Fibroblast of skin of scalp (primary cell): ENCODE measurements at places on chromosomes 7 and 10.

GRCh38 chr10:8037199-8037801, 17.2 kb upstream of the GATA3 start:
- DNase-seq: no peak

- DNase-seq: no peak
These were observed 56.3 kb upstream of the DNAH11 start for GRCh38 chr7:21486511-21486910.

DNA sequence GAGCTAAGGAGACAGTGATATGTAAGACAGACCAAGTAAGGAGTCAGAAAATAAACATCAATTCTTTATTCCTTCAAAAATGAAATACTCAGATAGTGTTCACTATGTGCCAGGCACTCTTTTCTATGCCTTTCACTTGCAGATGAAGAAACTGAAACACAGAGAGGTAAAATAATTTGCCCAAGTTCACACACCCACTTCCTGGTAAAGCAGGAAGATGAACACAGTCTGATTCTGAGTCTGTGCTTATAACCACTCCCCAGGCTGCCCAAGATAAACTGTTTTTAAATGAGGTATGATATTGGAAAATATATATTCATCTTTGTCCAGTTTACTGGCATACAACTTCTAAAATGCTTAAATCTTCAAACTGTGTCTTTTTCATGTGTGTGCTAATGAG, 294.4 kb upstream of the NPVF start:
- no peak for DNase-seq

- no peak for DNase-seq
These were observed 131.9 kb downstream of the TMEM26 start for GRCh38 chr10:61321041-61321857.

DNA sequence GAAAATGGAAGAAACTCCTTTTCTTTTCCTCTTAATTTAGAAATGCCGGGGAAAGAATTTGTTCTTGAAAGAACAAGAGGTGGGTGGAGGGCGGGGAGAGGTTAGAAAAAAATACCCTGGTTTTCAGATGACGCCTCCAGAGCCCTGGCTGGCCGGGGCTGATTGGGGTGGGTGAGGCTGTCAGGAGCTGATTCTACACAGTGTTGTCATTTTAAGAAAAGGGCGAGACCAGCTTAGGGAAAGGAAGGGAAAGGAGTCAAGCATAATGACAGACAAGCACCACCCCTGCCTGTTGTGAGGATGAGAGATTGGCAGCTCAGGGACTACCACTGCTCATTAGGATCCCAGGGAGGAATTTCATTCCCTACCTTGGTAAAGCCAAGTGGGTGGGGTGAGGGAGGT, 9.9 kb upstream of the FAM180A start:
- DNase-seq: peak; percentile 77

- DNase-seq: no peak
These were observed 16.4 kb downstream of the SRRM3 start for GRCh38 chr7:76217942-76218566.

- no peak for DNase-seq
These were observed 52.4 kb upstream of the ADRB1 start for GRCh38 chr10:113991091-113991860.

DNA sequence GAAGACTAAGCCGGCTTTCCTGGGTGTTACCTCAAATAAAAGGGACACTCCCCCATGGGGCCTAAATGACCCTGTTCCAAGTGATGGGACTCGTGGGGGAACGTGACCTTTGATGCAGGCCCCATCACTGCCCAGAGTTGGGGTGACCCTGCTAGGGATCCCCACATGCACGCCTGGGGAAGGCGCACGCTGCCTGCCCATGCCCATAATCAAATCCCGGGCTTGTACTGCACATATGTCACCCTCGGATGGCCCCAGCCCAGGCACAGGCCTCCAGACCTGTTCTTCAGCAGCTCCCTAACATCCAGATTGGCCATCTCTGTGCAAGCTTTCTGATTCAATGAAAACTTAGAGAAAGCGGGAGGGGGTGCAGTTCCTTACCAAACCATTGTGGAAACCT, 14.7 kb downstream of the EBF3 start:
- DNase-seq: no peak

- DNase-seq: no peak
These were observed 323.7 kb upstream of the KLF6 start for GRCh38 chr10:4108693-4109092.

- no peak for DNase-seq
These were observed 27.1 kb downstream of the ZNF800 start for GRCh38 chr7:127365164-127365956.

DNA sequence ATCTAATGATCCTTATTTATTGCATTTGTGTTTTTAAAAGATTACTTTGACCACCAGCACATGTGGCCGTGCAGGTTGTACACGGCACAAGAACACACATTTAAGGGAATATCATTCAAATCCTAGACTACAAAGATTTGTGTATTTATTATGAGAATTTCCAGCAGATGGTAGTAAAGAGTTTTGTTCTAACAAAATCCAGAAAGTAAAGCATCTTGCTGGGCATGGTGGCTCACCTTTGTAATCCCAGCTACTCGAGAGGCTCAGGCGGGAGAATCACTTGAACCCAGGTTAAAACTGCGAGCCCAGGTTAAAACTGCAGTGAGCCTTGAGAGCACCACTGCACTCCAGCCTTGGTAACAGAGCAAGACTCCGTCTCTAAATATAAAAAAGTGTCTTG, 31.5 kb downstream of the MACROH2A2 start:
- DNase-seq: no peak

DNA sequence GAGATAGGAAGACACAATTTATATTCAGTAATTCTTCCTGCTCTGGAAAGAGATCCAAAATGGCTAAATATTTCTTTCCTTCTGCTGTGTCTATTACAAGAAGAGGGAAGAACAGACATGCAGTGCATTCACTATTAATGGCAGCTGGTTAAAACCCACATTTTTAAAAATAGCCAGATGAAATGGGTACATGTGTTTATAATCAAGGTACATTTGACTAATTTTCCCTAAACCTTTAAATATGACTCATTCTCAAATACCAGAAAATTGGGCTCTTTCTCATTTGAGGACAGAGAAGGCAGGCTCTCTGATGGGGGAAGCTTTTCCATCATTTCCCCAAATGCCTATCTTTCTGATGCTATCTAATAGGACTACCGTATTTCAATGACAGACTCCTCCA, 215.7 kb upstream of the HABP2 start:
- peak; percentile 44 for DNase-seq

DNA sequence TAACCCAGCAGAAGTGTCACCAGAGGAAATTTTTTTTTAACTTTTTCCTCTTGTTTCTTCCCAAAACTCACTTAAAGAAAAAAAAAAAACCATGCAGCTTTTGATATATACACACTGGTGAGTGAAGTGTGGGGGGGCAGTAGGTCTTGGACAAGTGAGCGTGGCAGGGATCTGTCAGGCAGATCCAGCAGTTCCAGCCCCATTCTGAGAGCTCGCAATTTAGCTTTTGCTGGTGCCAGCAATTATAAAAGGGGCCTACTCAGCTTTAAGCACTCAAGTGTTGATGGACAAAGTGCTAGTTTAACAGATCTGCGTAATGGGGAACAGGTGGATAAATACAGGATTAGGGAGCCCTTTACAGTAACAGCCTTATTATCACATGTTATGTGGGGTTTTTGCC, 619.2 kb upstream of the GALNT17 start:
- no peak for DNase-seq

GRCh38 chr7:116357781-116358670, 141.5 kb upstream of the CAV2 start:
- peak; percentile 76 for DNase-seq

GRCh38 chr7:88759230-88760135, at the start of gene ZNF804B:
ZNF804B (plus strand) TSS chr7:88759700; CDS start chr7:88759977, 277 bp downstream.
- DNase-seq: peak; percentile 6

- DNase-seq: peak; percentile 22
These were observed 142.1 kb downstream of the STK31 start for GRCh38 chr7:23852135-23852534.

GRCh38 chr10:127853868-127854768, 38.6 kb downstream of the CLRN3 start:
- DNase-seq: peak; percentile 50

- no peak for DNase-seq
These were observed 67.5 kb downstream of the POU6F2 start for GRCh38 chr7:39045231-39045630.

DNA sequence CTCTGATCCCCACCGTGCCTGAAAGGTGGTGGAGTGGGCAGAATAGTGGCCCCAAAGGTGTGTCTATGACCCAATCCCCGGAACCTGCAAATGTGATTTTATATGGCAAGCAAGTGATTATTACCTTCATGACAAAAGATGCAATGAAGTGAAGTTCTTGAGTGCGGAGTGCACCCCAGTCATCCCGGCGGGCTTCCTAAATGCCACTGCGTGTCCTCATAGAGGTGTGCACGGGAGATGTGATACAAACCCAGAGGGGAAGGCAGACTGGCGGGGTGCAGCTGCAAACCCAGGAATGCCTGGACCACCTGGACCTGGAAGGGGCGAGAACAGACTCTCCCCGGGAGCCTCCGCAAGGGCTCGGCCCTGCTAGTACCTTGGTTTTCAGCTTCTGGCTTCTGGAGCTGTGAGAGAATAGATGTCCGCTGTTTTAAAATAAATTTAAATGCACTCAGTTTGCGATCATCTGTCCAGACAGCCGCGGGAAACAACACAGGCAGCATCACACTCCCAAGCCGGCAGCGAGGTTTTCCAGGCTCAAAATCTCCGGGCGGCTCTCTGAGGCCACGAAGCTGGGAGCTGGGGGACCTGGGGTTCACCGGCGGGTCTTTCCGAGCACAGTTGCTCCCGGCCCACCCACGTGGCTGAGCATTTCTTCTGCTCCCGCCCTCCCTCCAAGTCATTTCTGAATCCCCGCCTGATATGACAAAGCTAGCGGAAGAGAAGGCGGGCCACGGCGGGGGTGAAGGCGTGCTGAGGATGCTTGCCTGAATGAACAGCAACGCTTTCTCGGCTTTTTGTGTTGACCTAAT, 50.4 kb upstream of the EBF3 start:
- DNase-seq: no peak

DNA sequence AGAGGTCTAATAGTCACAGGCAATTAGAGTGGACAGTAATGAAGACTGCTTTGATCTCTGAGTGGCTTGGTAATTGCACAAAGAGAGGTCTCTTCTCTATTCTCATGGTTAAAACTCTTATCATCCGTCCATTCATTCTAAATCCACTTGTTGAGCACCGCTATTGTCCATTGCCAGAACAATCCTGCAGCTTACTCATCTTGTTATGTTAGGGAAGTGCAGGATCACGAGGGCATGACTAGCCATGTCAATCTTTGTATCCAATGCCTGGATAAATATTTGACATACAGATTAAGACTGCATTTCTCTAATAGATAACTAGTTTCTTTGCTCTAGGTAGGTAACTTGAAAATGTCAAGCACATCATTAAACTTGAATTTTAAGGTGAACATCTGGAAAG, 14.9 kb downstream of the SFTPD start:
- DNase-seq: no peak

DNA sequence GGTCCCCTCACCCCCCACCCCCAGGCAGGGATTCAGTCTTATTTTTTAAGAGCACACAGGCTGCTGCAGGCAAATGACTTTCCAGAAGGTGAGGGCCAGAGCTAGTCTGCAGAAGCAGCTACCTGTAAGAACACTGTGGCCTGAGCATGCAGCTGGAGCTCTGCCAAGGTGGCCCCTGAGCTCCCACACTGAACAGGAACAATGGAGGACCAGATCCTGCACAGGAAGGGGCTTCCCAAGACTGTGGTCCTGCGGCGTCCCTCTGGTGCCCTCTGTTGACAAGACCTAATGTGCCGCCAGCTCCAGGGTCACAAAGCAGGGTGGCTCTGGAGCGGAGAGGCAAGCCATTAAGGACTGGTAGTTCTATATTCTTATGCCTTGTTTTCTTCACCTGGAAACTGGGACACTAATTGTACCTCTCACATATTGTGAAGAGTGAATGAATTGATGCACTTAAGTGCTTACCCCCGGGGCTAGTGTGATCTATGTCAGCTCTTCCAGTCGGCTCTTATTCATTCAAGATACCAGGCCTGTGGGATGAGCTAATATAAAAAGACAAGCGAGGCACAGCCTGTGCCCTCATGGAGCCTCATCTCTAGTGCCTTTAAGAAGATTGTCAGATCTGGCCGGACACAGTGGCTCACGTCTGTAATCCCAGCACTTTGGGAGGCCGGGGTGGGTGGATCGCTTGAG, 8.0 kb upstream of the BEND7 start:
- DNase-seq: peak; percentile 58

- DNase-seq: no peak
These were observed 9.1 kb downstream of the ADCYAP1R1 start for GRCh38 chr7:31061185-31061584.

DNA sequence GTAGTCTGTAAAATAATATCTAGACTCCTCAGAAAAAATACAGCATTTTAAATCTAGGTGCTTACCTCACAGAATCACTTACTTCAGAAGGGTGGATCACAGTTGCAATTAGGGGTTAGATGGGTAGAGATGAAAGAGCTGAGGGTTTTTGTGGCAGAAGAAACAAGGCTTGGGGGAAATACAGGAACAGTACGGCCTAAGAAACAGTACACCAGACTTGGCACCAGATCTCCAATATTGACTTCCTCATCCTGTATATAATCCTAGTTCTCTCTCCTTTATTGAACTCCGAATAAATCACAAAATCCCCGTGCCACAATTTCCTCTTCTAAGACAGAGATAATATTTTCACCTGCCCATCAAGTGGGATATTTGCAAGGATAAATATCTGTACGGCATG, 14.3 kb downstream of the CEP41 start:
- DNase-seq: no peak

- DNase-seq: no peak
These were observed at the start of gene NUPR2 for GRCh38 chr7:56115852-56116538. NUPR2 (minus strand) TSS chr7:56116417; CDS start chr7:56116314, 103 bp downstream.

- DNase-seq: no peak
These were observed 133.6 kb downstream of the GRK5 start for GRCh38 chr10:119340893-119341458.

DNA sequence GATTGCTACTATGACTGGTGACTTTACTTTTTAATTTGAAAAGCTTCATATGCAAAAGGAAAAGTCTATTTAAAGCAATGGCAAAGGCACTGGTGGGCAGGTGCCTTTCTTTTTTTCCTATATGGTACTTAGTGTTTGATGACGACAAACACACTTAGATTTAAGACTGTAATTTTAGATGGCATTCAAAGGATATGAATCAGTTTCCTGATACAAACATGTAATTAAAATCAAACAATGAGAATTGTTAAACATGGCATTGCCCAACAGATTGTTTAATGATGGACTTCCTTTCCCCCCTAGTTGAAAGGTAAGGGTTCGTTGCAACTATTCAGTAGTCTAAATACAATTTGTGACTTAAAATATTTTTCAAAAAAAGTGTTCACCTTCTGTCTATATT, 106.5 kb upstream of the SEMA3C start:
- no peak for DNase-seq

GRCh38 chr10:128242641-128243040, 116.4 kb upstream of the MKI67 start:
- DNase-seq: no peak

DNA sequence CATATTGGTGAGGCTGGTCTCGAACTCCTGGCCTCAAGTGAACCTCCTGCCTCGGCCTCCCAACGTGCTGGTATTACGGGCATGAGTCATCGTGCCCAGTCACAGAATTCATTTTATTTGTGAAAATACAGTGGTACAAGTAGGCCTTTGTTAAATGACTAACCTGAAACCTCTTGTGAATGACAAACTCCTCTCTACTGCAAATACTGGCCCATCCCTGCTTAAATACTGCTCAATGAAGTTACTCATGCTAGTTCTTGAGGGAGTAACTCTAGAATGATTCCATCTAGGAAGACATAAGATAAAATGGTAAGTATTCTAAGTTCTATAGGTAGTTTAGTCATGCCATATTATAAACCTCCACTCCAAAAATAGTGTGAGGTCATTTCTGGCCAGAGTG, 80.7 kb downstream of the UBE2H start:
- DNase-seq: no peak

GRCh38 chr10:89214566-89215165, 7.5 kb upstream of the CH25H start:
- no peak for DNase-seq
